Left kidney (tissue), 8 donors: ENCODE measurements at places on chromosomes 13 and 19. TPM values are rescaled to one million over a fixed set of nuclear protein-coding genes. Genes with fewer than 3 reads are reported as not detected.

GRCh38 chr13:99829593-99830239, 141.9 kb downstream of the ZIC5 start:
- DNase-seq, result no peak

DNA sequence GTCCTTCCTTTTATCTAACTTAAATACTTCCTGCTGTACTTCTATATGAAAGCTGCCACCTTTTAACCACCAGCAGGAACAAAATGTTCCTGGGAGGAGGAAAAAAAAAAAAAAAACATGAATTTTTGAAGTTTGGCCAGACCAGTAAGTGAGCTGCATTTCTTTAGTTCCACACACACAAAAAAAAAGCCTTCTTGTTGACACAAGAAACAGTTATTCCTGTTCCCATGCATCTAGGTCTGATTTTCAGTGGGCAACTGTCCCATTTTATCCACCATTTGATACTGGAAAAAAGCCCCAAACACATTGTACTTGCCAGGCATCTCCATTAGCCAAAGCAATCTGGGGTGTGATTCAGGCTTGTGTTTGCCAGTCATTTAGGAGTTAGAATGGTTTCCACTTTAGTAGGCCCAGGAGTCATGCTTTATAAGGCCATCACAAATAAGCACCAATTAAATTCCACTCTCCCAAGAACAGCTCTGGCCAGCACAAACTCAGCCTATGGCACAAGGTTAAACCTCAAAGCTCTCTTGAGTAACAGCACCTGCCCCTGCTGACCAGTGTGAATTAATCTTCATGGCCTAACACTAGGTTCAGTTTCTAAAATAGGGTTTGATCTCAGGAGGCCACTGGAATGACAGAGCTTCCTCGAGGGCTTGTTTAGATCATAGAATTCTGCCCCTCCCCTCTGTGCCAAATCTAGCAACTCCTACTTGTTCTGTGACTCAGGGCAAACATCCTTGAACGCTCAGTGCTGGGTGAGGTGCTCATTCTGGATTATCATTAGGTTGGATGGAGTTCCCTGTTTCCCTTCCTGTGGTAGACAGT, 67.1 kb downstream of the NUFIP1 start:
- DNase-seq, result no peak

DNA sequence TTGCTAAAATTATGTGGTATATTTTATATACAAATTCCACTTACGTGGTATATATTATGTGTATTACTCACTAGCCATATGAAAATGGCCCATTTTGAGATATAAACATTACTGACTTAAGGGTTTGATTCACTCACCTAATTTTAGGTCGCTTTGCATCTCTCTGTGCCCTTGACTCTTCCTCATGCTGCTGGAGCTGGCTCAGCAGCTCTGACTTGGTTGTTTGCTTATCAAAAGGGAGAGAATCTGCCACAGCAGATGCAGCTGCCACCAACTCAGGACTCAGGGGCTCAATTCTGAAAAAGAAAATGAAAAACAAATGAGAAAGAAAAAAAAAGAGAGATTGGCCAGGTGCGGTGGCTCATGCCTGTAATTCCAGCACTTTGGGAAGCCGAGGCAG, 12.2 kb downstream of the MRPS31 start:
- DNase-seq, result no peak

GRCh38 chr13:25971047-25971446, 80.8 kb downstream of the SHISA2 start:
- no peak for DNase-seq

DNA sequence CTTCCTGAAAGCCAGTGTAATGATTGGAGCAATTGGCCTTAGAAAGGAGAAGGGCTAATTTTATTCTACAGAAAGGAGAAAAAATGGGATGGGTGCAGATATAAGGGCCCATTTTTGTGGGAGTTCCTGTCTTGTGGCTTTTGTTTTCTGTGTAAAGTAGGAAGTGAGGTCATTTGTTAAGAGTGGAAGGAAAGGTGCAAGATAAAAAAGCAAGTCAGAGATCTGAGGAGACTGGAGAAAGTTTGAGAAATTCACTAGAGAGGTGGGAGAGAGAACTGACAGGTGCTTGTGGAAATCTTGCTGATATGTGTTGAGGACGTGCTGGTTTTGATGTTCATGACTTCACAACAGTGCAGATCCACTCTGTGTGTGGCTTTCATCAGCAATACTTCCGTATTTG, 349.4 kb downstream of the DLEU7 start:
- no peak for DNase-seq

The ALDH16A1 gene
- 16.6 TPM for polyA plus RNA-seq

DNA sequence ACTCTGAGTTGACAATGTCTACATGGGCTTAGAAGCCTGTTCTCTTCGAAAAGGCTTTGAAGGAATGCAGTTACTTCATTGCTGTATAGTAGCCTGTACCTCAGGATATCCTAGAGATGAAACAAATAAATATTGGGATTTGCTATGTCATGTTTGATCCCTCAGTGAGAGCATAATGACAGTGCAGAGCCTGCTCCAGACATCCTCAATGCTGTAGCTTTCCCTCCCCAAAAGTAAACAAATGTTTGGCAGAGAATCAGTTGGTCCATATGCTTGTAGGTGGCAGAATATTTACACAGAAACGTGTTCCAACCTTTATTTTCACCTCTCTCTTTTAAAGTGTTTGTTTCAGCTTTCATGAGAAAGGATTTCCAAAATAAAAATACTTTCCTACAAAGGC, 515.3 kb upstream of the SGCG start:
- no peak for DNase-seq

The EPSTI1 gene
- 13.6 TPM for polyA plus RNA-seq

DNA sequence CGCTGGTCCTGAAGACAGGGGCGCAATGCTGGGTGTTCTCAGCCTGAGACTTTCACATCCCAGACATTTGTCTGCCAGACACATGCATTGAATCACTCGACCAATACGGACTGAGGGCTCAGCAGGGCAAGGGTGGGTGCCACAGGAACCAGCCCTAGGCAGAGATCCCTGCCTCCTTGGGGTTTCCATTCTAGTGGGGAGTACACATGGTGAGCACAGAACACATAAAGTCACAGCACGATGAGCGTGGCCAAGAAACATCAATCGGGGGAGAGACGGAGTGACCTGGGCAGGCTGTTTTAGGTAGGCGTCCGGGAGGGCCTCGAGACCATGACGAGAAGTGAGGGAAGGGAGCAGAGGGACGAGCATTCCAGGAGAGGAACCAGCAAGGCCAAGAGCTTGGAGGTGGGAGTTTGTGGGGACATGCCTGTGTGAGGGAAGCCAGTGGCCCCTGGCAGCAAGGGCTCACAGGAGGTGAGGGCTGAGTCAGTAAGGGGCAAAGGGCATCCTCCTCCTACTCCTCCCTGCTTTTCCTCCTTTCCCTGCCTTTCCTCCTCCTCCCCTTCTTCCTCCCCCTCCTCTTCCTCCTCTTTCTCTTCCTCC, 126.3 kb upstream of the PEG3 start:
- DNase-seq, result no peak

The HAUS5 gene
- polyA plus RNA-seq, result 30.1 TPM

The WTIP gene
- 28.0 TPM for polyA plus RNA-seq
